ENCODE measurements at places on chromosomes 4 and X. TPM values are rescaled to one million over a fixed set of nuclear protein-coding genes. Genes with fewer than 3 reads are reported as not detected.

Gene NAA11
- total RNA-seq: not detected

Gene GAGE12E
- total RNA-seq: not detected

DNA sequence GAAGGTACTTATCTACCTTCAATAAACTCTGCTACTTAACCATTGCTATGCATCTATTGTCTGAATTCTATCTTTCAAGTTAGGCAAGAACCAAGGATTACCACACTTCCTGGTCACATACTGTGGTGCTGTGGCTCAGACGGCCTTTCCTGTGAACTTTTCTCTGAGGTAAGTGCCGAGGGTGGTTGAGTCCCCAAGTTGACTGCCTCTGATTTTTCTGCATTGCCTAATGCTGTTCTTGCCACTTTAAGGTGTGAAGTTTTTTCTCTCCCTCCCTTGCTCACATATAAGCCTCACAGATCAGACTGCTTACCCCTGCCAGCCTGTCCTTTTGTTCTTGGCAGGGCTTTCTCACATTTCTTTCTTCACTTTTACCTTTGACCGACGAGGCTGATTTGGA, 348.0 kb upstream of the POU3F4 start:
- H3K4me1 ChIP-seq: no peaks in the 10 kb centered on the region
- H3K4me3 ChIP-seq: no peak overlapping the region
- H3K27me3 ChIP-seq: no peaks in the 10 kb centered on the region
- no peak overlapping the region for H3K27ac ChIP-seq
- DNase-seq: no peak

DNA sequence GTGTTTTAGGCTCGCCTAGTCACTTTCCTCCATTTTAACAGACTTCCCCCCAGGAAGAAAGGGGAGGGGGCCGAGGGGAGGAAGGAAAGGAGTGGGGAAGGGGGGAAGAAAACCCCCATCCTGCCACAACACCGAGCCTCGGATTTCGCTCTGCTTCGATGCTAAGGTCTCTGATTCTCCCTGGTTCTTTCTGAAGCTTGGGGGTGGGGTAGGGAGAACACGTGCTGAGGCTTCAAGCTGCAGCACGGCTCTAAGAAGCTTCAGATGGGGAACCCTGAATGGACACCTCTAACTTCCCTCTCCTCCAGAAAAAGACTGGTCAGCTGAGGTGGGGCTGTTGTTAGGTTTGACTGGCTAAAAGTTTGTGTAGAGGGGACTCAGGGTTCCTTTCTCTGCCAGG, 61.8 kb downstream of the RHOH start:
- no peak overlapping the region for H3K4me3 ChIP-seq
- no peak overlapping the region for H3K27ac ChIP-seq
- H3K27me3 ChIP-seq: no peaks in the 10 kb centered on the region
- DNase-seq: no peak

DNA sequence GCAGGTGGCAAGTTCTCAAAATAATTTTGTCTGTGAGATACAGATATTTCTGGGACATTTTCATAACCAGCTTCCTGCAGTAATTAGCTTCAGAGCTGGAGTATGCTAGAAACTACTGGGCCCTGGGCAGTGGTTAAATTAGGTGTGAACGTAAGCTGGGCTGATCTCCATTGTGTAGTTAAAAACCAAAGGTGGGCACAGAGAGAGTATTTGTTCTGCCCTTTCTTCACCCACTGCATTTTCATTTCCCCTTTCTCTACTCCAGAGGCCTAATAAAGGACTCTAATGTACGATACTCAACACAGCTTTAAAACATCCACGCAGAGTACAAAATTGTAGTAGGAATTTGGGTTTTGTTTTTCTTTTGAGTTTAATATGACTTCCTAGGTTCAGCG, 252.7 kb downstream of the SPRY1 start:
- no peaks in the 10 kb centered on the region for H3K4me1 ChIP-seq
- DNase-seq: no peak
- no peaks in the 10 kb centered on the region for H3K36me3 ChIP-seq
- H3K27me3 ChIP-seq: no peaks in the 10 kb centered on the region
- H3K27ac ChIP-seq: peak overlapping the region; percentile 43

DNA sequence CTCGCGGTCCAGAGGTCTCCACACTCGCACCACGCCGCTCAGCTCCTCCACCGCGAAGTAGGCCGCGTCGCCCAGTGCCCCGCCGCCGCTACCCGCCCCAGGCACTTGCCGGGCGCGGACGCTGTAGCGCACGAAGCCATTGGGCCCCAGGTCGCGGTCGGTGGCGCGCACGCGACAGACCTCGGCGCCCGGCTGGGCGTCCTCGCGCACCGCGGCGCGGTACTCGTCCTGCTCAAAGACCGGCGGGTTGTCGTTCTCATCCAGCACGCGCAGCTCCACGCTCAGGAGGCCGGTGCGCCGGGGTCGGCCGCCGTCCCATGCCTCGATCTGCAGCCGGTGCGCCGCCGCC, 1.4 kb downstream of the DCHS2 start:
- peaks cover 38% of the 10 kb centered on the region for H3K27me3 ChIP-seq
- H3K27ac ChIP-seq: no peak overlapping the region
- no peaks in the 10 kb centered on the region for H3K4me1 ChIP-seq
- no peak for DNase-seq
- no peak overlapping the region for H3K4me3 ChIP-seq

Gene ARMCX5
- total RNA-seq: 8.1 TPM

- no peak overlapping the region for H3K4me3 ChIP-seq
- H3K36me3 ChIP-seq: no peaks in the 10 kb centered on the region
- no peaks in the 10 kb centered on the region for H3K4me1 ChIP-seq
Observed at GRCh38 chr4:167867191-167867590, 225.1 kb upstream of the ANXA10 start.

Measured in astrocyte (in vitro differentiated cells and primary cell).